Mucosa of descending colon (tissue), 3 donors: ENCODE measurements at places on chromosomes 2 and 18. TPM values are rescaled to one million over a fixed set of nuclear protein-coding genes. Genes with fewer than 3 reads are reported as not detected.

GRCh38 chr2:119208791-119209203, 14.8 kb upstream of the STEAP3 start:
- DNase-seq: no peak

GRCh38 chr2:26612522-26613240, 28.5 kb downstream of the CIB4 start:
- DNase-seq: peak; percentile 34

DNA sequence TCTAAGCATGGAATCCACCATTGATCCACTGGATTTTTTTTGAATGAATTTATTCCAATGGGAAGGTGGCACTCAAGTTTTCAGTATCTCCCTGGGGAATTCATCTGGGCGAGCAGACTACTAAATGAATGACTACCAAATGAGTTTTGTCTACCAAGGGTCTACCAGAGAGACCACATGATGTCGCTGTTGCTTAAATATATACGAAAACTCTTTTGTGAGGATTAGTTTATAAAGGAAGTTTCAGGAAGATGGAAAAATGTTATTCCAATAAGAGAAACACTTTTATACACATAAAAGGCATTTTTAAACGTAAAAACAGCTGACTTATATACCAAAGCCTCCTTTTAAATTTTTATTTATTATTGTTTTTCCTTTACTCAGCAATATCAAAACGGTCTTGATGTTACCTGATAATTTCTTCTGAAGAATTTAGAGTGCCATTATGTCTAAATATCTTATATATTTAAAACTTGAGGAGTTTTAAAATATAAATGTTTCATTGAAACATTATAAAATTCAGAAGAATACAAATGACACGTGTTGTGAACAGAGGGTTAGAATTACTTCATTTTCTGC, 139.7 kb downstream of the HRH4 start:
- no peak for DNase-seq

DNA sequence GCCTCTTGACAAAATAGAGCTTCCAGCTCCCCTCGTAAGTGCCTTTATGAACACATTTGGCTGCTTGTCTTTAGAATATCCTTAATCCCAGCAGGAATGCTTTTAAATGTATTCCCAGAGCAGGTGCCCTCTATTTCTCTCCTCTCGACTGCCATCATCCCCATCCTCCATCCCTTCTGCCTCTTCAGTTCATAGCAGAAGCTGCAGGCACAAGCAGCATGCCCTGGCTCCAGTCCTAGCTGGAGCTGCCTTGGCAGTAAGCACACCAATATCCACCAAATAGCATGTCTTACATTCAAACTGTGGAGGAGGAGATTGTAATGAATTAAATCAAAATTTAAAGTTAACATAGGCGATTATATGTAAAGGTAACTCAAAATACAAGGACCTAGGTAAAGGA, 891.3 kb upstream of the SLC39A10 start:
- no peak for DNase-seq

- no peak for DNase-seq
These were observed 71.6 kb downstream of the RRM2 start for GRCh38 chr2:10193851-10194820.

- no peak for DNase-seq
These were observed 941.9 kb downstream of the SLC4A3 start for GRCh38 chr2:220569112-220569897.

GRCh38 chr2:215141706-215142105, 3.3 kb upstream of the ABCA12 start:
- no peak for DNase-seq

DNA sequence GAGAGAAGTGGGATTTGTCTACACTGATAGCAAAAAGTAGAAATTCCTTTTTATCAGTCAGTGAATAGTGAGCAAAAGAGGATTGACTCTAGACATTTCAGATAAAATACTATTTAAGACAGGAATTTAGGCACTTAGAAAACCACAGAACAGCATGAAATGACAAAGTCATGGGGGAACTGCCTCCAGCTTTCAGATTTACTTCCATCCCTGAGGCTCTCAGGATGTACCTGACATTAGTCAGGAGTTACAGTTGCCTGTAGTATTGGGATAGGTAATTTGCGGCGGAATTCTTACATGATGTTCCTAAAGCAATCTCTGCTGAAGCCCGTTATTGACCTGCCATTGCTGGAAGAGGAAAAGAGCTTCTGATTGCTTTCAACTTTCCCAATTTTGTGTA, 337.1 kb upstream of the MAP2 start:
- no peak for DNase-seq

- DNase-seq: no peak
These were observed 59.5 kb upstream of the ID2 start for GRCh38 chr2:8622199-8622911.

DNA sequence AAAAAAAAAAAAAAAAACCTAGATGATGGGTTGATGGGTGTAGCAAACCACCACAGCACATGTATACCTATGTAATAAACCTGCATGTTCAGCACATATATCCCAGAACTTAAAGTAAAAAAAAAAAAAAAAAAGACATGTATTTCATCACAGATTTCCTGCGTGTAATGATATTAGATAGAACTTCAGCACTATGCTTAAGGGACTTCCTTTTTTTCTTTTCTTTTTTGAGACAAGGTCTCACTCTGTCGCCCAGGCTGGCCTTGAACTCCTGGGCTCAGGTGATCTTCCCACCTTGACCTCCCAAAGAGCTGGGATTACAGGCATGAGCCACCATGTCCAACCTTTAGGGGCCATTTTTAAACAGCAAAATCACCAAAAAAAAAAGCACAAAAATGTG, 42.0 kb downstream of the NEURL3 start:
- no peak for DNase-seq

DNA sequence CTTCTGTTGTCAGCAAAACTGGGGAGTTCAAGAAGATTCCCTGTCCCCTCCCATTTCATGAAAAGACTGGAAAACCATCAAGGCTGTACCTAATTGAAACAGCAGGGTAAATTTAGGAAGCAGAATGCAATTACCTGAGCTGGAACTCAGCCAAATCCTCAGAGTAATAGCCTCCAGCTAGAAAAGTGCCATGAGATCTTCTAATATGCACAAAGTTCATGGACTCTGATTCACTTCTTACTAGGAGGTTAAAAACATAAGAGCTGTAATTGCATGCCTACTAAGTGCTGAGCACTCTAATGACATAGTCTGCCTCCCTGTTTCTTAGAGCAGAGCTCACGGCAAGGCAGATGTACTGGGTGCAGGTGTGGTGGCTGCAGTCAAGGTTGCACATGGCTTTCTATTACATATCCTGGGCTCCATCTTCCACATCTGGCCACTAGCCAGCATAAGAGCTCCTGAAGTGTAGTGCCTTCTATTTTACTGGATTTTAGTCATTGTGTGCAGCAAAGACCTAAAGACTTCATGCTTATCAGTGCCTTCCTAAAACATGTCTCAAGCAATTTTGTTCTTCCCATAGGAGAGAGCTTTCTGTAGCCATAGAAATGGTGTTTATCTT, 341.7 kb downstream of the PTPRM start:
- DNase-seq: no peak

GRCh38 chr2:165251366-165251765, 12.2 kb downstream of the SCN2A start:
- no peak for DNase-seq

DNA sequence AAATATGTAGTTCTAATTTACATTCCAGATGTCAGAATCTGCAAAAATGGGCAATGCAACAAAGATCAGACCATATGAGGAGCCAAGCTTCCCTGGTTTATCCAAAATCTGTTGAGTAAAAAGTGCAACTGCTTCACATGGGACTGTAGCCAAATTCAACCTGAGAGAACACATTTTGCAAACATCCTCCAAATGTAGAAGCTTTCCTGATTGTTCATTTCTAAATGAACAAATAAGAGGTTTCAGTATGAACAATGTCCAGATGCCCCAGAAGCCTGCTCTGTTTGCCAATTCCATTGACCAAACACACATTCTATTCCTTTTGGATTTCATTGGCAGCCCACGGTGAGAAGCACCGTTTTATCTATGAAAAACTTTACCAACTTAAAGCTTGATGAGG, 117.9 kb upstream of the OSR1 start:
- no peak for DNase-seq

- peak; percentile 37 for DNase-seq
These were observed 245.6 kb downstream of the HDAC4 start for GRCh38 chr2:239154971-239155805.

GRCh38 chr2:25983735-25984134, 1.4 kb upstream of the KIF3C start:
- DNase-seq: no peak

GRCh38 chr2:76870581-76870980, 651.6 kb downstream of the LRRTM4 start:
- DNase-seq: no peak

DNA sequence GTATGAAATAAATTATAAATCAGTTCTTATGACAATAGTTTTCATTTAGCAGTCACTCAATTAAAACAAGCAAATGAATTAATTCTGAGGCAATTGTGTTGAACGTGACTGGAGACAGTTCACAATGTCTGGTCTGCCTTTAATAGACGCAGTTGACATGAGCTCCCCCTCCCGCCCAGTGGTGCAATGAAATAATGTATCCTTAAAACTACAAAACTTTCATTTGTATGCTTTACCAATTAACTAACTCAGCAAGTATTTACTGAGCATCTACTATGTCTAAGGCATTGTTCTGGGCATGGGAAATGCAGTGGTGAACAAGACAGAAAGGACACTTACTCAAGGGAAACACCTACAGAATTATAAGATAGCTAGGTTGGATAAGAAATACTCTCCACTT, 3.5 kb upstream of the DSC2 start:
- DNase-seq: no peak

GRCh38 chr18:24601585-24601984, 141.1 kb downstream of the HRH4 start:
- DNase-seq: no peak

- no peak for DNase-seq
These were observed 20.8 kb downstream of the PXDN start for GRCh38 chr2:1723397-1724042.

DNA sequence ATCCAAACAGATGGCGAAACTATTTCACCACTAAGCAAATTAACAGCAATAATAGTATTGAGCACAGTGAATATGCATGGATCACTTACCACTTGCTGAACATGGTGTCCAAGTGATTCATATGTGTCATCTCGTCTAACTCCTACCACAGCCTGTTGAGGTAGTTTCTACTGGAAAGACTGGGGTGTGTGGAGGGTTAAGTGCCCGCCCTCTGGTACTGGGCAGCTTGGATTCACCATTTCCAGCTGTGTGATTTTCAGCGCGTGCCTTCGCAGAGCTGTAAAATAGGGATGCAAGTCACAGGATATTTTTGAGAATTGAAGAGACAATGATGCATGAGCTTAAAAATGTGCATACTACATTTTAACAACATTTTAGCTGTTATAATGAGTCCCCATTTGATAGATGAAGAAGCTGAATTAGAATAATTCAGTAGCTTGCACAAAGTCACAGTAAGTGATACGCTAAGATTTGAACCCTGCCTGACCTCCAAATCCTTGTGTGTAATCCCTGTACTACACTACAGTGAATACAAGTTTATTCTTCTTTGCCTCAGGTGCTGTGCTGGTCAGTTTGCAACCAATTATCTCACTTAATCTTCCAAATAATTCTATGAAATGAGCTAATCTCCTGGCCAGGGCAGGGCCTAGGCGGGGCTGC, 75.2 kb upstream of the SIX2 start:
- DNase-seq: no peak

GRCh38 chr2:71548646-71549425, 95.5 kb downstream of the DYSF start:
- DNase-seq: peak; percentile 86

- DNase-seq: no peak
These were observed 82.8 kb upstream of the REV1 start for GRCh38 chr2:99572373-99573164.

- DNase-seq: no peak
These were observed 49.0 kb upstream of the MC4R start for GRCh38 chr18:60421356-60422118.

IL36A gene
- not detected for total RNA-seq

MAL gene
- 2.8 TPM for total RNA-seq

LYG1 gene
- total RNA-seq: 1.6 TPM

DTNB gene
- 8.8 TPM for total RNA-seq

RFX8 gene
- not detected for total RNA-seq

MYL12A gene
- total RNA-seq: 345 TPM

CNDP2 gene
- 263 TPM for total RNA-seq

SERPINB10 gene
- total RNA-seq: not detected

RAMP1 gene
- total RNA-seq: 10.9 TPM

SLC11A1 gene
- 1.2 TPM for total RNA-seq

GCG gene
- 47.4 TPM for total RNA-seq
